ENCODE measurements at places on chromosomes 11 and 22.
A peak's percentile ranks its signal among the peaks of the same experiment; 100 is the strongest.

DNA sequence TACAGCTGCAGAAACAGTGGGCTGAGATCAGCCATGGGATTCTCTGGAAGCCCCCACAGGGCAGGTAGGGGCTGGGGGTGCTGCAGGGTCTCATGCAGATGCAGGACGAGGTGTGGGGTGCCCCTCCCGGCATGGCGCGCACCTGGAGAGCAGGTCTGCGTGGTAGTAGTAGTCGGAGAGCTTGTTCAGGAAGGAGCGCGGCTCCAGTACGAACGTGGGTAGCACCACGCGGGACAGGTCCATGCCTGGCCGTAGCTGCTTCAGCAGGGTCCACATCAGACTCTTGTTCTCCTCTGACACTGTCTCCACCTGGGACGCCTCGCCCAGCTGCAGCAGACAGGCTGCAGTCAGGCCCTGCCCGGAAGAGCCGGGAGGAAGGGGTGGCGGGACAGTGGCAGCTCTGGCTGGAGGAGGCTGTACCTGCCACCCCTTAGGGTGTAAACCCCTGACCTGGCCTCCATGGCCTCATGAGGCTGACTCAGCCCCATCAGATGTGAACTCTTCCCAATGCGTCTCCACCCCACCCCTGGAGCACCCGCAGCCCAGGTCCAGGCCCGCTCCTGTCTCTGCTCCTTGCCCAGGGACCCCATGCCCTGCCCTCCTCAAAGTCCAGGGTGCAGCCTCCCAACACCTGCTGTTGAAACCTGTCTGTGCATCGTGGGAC, 47.0 kb upstream of the CARS1 start:
- no peak for DNase-seq

DNA sequence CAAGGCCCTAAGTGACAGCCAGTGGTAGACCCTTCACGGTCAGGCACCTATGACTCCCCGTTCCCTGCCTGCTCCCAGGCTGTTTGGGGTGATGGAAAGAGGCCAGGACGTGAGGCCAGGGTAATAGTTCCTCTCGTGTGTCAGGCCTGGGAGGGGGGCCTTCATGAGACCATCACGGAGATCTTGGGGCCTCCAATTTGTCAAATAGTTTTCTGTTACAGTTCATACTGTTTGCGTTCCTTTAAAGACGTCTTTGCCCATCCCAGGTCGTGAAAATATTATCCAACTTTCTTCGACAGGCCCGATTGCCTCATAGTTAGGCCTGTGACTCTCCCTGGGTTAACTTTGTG, 62.2 kb upstream of the KCNQ1OT1 start:
- no peak for DNase-seq

GRCh38 chr11:69974528-69974927, 103.6 kb upstream of the ANO1 start:
- no peak for DNase-seq

DNA sequence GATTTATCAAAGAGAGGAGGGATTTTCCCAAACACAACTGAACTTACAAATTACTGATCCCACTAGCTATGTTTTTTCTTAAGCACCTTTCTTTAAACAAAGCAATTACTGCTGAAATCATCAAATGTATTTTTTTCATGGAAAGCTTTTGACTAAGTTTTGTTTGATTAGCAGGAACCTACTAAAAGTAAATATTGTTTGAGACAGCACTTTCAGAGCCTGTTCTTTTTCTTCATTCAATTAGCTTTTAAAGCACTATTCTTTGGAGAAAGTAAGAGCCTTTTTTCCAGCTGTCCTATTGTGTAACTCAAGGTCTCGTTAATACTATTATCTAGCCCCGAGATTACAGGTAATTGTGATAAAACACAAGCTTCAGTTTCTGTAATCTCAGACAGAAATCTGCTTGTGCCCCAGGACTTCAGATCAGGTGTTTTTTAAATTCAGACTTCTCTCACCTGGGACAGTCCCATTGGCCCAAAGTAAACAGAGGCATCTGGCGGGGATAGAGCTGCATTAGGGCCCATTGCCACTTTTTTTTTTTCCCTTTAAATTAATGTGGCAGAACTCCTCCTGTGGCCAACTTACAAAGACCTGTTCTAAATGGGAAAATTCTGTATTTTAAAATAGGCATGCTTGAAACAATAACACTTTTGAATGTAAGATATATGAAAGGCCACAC, 11.0 kb downstream of the CSTPP1 start:
- DNase-seq, result no peak

DNA sequence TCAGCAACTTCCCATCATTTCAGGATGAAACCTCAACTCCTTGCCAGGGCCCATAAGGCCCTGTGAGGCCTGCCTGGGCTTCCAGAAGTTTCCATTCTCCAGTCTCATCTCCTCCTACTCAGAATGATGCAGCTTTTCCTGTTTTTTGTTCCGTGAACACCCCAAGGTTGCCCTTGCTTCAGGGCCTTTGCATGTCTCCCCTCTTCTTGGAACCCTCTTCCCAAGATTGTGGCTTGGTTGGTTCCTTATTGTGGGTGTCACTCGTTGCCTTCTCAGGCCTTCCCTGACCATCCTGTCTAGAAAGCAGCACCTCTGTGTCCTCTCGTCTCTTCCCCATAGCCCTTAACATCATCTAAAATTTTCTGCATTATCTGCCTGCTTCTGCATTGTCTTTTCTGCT, 23.2 kb upstream of the YWHAH start:
- DNase-seq, result no peak

DNA sequence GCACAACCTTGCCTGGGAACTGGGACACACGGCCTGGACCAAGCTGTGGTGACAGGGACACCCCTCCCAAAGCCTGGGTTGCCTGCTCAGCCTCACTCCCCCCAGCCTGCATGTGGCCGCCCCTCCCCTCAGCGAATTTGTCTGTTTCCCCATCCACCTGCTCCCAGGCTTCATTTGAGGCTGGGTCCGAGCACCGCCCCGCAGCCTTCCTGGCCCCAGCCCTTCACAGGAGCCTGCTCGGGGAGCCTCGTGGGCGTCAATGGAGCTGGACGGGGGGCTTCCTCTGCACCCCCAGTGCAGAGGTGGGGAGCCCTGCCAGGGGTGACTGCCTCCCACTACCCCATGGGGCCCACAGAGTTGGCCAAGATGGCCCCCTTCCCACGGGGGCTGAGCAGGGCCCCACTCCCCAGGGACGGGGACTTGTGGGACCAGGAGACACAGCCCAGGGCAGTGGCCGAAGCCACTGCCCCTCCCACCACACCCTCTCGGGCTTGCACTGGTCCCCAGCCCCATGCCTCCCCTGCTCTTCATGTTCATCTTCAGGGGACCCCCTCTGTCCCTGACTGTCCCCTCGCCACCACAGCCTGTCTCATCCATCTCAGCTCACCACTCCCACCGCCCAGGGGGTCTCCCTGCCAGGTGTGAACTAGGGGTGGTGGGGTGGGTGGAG, 91.7 kb downstream of the WNT7B start:
- no peak for DNase-seq

DNA sequence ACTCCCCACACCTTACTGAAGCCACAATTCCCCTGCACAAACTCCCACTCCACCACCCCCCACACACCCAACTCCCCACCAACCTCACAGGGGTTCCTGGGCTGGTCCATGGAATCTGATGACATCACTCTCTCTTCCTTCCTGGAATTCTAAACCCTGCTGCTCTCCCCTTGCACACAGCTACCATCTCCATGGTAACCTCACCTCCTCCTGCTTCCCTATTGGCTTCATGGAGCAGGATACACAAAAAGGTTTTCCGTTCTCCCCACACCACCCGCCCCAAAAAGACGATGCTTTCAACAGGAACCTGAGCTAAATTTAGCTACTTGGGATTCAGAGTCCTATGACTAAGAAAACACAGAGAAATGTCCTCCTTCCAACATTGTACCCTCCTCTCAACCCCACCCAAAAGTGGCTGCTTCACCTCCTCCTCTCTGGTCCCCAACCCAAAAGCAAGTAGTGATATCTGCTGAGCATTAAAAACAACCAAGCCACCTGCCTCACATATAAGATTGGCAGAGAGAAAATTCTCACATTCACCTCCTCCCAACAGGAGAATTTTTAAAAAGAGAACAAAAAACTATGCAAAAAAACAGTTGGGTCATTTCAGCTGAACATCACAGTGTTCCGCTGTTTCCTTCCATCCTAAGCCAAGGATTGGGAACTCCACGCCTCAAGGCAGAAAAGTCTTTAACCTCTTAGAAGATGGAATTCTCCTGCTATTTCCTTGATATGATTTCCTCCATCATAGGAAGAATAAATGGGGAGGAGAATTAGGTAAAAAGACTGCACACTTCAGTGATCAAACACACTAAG, 66.9 kb downstream of the RBFOX2 start:
- peak; percentile 26 for DNase-seq

- no peak for DNase-seq
Measured at GRCh38 chr11:82698576-82699352, 34.9 kb downstream of the FAM181B start.

GRCh38 chr11:80118073-80118472, 677.2 kb upstream of the TENM4 start:
- DNase-seq, result no peak

DNA sequence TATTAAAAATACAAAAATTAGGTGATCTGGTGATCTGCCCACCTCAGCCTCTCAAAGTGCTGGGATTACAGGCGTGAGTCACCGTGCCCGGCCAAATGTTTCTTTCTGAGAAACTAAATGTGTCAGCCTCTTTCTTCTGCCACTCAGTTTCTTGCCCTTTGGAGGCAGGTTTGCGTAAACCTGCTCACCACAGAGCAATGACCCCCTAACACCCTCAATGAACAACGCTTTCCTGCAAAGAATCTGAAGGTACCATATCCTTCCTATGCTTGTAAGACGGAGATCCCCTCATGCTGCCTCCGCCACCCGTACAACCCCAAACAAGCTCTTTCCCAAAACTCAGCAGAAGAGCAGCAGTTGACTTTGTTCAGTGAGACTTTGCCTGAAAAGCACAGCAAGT, 38.7 kb upstream of the TTLL12 start:
- no peak for DNase-seq

GRCh38 chr11:89613911-89614310, 96.2 kb upstream of the TRIM77 start:
- no peak for DNase-seq

DNA sequence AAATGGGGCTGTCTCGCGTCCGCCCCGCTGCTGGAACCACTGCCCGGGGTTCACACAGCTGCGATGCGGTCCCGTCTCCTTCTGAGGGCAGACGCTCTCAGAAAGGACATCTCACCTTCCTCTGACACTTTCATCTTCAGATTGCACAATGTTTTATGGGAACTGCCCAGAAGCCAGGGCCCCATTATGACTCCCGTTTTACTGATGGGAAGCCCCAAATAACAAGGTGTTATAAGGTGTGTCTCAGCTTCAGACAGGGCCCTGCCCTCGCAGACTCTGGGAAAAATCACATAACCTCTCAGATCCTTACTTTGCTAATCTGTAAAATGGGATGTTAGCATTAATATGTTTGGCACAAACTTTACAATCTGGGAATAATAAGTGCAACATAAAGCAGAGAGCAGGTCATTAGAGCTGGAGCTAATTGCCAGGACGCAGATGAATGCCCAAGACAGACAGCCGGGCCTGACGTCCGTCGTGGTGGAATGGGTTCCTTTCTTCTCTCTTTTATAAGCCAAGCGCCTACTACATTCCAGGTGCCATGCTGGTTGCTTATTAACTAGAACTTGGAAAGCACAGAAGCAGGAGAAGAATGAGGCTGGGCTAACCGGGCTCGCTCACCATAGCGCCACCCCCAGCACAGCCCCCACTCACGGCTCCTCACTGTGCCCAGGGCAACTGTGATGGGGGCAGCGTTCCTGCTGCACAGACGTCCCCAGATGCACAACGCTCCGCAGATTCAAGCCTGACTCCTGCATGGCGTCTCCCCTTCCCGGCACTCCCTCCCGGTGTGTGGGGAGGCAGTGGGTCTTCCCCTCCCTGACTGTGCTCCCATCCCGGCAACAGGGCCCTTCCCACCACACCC, 43.8 kb downstream of the TRMU start:
- DNase-seq, result no peak

DNA sequence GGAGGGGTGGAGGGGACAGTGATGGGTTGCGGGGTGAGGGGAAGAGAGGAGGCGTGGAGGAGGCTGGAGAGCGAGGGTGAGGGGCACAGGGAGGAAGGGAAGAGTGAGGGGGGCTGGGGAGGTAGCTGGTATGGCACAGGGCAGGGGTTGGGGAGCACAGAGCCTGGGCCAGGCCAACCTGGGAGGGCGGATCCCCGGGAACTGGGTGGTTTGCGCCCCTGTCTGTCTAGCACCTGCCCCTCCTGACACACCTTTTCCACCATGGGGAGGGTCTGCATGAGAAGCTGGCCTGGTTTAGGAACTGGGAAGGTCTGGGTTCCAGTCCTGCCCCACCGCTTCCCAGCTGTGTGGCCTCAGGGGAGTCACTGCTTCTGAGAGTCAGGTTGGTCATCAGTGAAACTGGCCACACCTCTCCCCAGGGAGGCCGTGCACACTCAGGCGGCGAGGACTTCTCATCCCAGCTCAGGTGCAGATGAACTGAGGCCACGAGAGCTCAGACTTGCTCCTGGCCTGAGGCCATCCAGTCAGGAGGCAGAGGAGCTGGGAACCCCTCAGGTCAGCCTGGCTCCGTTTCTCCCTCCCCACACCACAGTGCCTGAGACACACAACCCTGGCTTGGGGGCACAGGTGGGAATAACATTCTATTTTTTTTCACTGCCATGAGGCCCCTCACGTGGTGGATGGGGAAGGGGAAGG, 95.6 kb downstream of the PHF21B start:
- DNase-seq, result no peak

DNA sequence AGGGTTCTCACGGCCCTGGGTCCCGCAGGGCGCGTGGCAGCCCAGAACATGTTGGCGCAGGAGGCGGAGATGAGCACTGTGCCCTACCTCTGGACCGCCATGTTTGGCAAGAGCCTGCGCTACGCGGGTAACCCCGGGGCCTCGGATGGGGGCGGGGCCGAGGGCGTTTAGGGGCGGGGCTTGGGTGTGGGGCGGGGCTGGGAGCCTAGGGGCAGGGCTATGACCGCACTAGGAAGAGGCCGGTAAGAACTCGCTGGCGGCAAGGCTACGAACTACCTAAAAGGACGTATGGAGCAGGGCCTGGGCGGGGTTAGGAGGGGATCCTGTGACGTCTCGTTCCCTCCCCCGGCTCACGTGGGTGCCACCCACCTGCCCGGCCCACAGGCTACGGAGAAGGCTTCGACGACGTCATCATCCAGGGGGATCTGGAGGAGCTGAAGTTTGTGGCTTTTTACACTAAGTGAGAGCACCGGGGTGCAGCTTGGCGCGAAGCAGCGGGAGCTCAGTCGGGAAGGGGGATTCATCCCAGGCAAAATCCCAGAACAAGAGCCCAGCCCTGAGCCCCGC, 2.8 kb upstream of the LZTR1 start:
- no peak for DNase-seq

- DNase-seq, result no peak
Measured at GRCh38 chr11:119459293-119459976, 36.5 kb upstream of the THY1 start.

- DNase-seq, result peak; percentile 85
Measured at GRCh38 chr11:13261591-13262061, 16.0 kb upstream of the BMAL1 start.

GRCh38 chr11:123250892-123251656, 56.0 kb upstream of the CLMP start:
- no peak for DNase-seq

GRCh38 chr11:35236667-35237003, 97.7 kb downstream of the CD44 start:
- DNase-seq, result no peak

Data from RWPE1 (cell line).